ENCODE measurements at places on chromosomes 6 and 20.
A peak's percentile ranks its signal among the peaks of the same experiment; 100 is the strongest.

- no peak for DNase-seq
These were observed 148.5 kb upstream of the PDE10A start for GRCh38 chr6:165811512-165811911.

- DNase-seq = peak; percentile 38
These were observed 57.4 kb downstream of the B4GALT5 start for GRCh38 chr20:49656304-49656703.

DNA sequence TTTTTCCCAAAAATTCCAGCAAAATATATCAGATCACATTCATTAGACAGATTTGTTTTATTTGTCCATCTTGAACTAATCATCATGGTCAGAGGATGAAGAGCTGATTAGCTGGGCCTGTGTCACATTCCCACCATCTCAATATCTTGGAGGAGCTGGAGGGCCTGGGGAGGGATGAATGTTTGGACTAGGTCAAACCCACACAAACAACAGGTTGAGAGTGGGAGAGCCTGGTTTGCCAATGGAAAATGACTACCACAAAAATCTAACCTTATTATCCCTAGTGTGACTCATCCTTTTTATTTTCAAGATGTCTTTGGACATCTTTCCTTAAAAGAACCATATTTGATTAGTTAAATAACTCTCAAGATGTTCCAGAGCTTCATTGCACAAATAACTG is 242.4 kb downstream of the OGFRL1 start:
- no peak for DNase-seq

- no peak for DNase-seq
These were observed 216.8 kb upstream of the CDYL start for GRCh38 chr6:4559281-4559875.

- no peak for DNase-seq
These were observed 88.1 kb downstream of the PPP1R14C start for GRCh38 chr6:150230832-150231524.

DNA sequence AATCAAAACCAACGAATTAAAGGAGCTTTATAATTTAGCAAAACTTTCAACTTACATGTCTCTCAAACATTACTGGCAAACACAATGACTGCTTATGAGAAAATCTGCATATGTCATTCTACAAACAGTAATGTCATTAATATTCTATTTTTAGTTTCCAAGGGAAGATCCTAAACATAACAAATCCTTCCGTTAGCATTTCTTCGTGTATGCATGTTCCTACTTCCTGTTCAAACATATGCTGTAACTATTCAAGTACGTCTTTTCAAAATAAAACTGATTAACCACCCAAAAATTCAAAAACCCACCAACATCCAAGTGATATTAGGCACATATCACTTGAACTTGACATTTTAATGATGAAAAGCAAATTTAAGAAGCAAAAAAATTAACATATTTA is 131.3 kb downstream of the HACE1 start:
- no peak for DNase-seq

GRCh38 chr6:124436803-124437202 is 525.4 kb upstream of the RNF217 start:
- DNase-seq = no peak

DNA sequence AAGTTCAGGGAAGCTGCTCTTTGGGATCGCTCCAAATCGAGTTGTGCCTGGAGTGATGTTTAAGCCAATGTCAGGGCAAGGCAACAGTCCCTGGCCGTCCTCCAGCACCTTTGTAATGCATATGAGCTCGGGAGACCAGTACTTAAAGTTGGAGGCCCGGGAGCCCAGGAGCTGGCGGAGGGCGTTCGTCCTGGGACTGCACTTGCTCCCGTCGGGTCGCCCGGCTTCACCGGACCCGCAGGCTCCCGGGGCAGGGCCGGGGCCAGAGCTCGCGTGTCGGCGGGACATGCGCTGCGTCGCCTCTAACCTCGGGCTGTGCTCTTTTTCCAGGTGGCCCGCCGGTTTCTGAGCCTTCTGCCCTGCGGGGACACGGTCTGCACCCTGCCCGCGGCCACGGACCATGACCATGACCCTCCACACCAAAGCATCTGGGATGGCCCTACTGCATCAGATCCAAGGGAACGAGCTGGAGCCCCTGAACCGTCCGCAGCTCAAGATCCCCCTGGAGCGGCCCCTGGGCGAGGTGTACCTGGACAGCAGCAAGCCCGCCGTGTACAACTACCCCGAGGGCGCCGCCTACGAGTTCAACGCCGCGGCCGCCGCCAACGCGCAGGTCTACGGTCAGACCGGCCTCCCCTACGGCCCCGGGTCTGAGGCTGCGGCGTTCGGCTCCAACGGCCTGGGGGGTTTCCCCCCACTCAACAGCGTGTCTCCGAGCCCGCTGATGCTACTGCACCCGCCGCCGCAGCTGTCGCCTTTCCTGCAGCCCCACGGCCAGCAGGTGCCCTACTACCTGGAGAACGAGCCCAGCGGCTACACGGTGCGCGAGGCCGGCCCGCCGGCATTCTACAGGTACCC is at the start of gene ESR1:
Gene ESR1, plus strand, starts transcription at position 170 of the 858 bp plus-strand sequence. Its CDS starts 231 bp downstream, at position 401.
- no peak for DNase-seq

GRCh38 chr20:733861-734260 is 34.4 kb downstream of the SLC52A3 start:
- no peak for DNase-seq

DNA sequence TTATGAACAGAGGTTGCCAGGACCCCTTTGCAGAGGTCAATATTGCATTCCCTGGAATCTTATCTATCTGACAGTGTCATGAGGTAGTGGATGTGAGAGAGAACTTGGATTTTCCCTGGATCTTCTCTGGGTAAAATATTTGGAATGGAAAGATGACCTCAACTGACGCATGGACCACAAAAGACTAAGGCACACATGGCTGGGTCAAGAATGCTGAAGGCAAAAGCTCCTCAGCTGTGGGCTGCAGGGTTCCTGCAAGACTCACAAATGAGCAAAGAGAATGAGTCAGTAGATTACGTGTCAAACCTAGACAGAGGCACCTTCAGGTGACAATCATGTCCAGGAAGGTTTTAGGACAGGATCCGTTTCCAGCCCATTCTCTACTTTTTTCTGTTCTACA is 484.0 kb downstream of the C6orf118 start:
- DNase-seq = no peak

DNA sequence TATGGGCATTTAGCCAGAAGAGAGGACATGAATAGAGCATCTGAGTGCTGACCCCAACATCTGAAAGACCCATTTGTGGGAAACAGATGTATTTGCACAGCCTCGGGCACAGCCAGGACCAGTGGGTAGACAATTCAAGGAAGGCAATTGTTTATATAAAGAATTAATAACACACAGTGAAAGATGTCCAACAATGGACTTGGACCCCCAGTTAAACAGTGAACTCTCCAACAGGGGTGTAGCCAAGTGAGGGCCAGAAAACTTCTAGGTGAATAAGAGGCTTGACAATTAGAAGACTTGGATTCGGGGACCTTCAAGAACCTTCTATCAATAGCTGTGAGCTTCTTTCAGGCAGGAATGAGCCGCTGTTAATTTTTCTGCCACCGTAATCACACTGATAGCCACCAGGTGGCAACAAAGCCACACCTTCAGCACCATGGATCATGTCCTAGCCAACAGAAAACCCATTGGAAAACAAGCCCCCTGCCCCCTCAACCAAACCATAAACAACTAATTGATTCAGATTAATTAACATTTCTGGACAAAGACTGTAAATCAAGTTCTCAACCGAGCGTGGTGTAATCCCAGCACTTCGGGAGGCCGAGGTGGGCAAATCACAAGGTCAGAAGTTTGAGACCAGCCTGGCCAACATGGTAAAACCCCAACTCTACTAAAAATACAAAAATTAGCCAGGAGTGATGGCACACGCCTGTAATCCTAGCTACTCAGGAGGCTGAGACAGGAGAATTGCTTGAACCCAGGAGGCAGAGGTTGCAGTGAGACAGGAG is 8.8 kb upstream of the SRSF6 start:
- no peak for DNase-seq

DNA sequence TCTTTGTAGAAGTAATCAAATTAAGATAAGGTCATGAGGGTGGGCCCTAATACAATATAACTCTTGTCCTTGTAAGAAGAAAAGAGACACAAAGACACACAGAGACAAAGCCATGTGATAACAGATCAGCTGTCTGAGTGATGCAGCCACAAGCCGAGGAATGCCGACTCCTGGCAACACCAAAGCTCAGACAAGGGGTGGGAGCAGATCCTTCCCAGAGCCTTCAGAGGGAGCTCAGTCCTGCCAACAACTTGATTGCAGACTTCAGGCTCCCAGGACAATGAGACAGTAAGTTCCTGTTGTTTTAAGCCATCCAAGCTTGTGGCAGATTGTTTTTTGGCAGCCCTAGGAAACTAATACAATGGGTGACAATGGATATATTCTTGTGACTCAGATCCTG is 325.0 kb upstream of the AGPAT4 start:
- no peak for DNase-seq

DNA sequence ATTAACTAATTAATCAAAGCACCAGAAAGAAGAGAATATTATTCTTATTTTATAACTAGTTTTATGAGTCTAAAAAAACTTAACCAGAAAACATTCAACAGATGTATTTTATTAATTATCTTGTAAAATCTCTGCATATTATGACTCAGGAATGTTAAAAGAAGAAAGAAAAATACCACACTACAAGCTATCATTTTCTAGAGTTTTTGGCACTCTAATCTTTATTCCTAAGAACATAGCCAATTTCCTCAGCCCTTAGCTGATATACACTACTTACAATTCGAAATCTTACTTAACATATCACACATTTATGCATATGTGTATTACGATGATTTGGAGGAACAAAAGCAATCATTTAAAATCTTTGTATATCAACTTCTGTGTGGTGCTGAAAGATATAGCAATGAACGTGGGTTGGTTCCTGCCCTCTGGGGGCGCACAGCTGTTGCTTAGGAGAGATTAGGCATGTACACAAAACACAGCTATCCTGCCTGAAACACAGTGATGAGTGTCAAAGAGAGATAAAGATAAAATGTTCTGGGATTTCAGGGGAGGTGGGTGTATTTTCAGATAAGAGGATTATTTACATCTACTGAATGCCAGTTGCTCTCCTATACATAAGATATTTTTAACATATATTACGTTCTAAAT is 404.5 kb downstream of the SYNE1 start:
- DNase-seq = no peak

DNA sequence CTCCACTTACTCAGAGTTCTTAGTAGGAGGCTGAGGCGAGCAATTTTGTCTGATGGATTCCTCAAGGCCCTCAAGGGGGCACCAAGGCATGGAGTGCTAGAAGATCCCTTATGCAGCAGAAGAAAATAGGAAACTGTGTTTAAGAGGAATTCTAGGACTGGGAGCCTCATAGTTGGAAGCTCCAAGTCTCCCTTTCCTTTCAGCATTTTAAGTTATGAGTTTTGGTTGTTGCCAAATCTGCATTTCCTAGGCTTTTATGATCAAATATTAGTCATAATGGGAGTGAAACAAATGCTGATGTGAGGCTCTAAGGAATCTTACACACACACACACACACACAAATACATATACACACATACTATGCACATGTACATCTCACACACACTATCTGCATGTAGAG is 714.0 kb downstream of the UTRN start:
- no peak for DNase-seq

GRCh38 chr6:1423578-1423977 is 34.2 kb downstream of the FOXF2 start:
- DNase-seq = no peak

- no peak for DNase-seq
These were observed 33.5 kb upstream of the MCM9 start for GRCh38 chr6:118968416-118968815.

GRCh38 chr6:69756366-69756765 is 40.4 kb downstream of the LMBRD1 start:
- no peak for DNase-seq
